ENCODE measurements at places on chromosomes 12 and 14.

DNA sequence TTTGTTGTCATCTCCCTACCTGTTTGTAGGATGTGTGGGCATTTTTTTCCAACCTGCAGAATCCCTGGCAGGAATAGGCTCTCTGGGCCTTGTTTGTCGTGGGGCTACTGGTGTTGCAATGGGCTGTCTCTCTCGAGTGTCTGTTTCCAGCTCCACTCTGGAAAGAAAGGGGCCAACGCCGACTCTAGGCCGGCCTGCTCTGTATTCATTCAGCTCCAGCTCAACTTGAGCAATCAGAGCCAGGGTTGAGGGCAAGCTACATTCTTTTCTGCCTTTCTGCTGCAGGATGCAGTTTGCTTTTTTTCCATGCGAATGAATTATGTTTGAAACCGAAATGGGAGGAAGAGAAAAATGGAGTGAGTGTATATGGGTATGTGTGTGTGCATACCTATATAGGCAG is 2.3 kb downstream of the JDP2 start:
- DNase-seq = no peak

DNA sequence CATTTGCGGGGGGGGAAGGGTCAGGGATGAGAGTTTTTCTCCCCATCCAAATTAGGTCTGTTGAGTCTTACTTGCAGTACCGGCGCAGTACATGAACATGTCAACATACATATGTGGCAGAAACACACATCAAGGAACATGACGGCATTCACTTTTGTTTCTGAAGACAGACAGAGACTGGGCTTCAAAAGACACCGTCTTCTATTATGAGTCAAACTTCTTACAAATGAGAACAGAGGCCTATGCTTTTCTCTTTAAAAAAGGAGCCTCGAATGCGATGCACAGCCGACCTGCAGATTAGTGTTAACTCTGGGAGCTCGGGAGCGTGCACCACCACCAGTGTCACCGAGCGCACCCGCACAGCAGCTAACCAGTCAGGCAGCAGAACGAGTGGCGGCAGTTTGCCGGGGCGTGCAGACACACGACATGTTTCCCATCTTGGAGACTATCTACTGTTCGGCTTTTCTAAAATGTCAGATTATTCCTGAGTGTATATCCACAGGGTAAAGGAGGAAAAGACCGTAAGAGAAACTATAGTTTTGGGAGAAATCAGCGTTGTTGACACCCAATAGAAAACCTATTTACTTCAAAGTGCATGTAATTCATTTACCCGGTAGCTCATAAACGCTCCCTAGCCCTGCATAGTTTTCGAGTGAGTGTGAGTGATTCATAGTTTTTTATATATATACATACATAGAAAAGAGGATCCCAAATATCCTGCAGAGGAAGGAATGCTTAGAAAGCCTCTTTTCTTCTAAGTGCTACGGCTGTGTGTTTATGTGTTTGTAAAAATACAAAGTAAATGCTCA is 33.0 kb downstream of the UBR7 start:
- no peak for DNase-seq

- DNase-seq = no peak
These were observed 35.2 kb upstream of the DLK1 start for GRCh38 chr14:100691395-100692056.

GRCh38 chr14:100110816-100111215 is 45.6 kb downstream of the EVL start:
- DNase-seq = no peak

DNA sequence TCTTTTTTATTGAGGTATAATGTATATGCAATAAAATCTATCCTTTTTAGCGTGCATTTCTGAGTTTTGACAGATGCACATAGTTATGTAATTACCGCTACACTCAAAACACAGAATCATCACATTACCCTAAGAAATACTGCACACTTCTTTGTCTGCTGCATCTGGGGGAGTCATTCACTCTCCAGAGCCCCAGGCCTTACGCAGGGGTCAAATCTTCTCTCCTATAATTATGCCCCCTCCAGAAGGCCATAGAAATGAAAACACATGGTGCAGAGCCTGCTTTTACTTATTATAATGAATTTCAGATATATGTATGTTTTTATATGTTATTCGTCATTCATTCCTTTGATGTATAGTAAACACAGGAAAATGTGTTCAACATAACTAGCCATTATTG is 296.5 kb upstream of the TMEM132C start:
- no peak for DNase-seq

GRCh38 chr12:108825201-108825950 is 32.0 kb downstream of the SSH1 start:
- no peak for DNase-seq

DNA sequence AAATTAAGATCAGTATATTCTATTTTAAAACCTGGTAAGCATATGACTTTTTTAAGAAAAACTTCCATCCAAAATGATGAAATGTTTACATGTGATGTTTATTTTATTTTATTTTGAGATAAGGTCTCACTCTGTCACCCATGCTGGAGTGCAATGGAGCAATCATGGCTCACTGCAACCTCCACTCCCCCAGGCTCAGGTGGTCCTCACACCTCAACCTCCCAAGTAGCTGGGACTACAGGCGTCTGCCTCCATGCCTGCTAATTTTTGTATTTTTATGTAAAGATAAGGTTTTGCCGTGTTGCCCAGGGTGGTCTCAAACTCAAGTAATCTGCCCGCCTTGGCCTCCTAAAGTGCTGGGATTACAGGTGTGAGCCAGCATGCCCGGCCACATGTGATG is 141.8 kb downstream of the ZFP36L1 start:
- no peak for DNase-seq

- DNase-seq = no peak
These were observed 158.3 kb downstream of the ADGRD1 start for GRCh38 chr12:131112021-131112420.

DNA sequence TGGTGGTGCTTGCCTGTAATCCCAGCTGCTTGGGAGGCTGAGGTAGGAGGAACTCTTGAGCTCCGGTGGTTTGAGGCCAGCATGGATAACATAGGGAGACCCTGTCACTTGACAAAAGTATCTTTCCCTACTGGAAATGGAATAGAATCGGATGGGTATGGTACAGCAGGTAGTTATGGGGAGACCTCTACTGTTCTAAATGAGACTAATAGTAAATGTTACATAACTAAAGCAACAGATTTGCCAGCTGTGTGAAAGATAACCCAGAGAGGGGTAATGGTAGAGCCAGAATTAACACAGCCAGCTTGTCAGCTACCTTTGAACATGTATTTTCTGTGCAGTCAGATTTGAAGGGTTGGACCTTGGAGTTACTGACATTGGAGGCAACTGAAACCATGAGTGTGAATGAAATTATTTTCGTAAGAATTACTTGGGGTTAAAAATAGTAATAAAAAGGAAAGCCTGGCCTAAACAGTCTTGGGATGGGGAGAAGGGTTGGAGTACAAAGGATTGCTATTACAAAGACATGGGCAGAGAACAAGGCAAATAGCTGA is 21.7 kb upstream of the NUP107 start:
- no peak for DNase-seq

GRCh38 chr12:54653025-54653424 is 4.9 kb upstream of the DCD start:
- no peak for DNase-seq

DNA sequence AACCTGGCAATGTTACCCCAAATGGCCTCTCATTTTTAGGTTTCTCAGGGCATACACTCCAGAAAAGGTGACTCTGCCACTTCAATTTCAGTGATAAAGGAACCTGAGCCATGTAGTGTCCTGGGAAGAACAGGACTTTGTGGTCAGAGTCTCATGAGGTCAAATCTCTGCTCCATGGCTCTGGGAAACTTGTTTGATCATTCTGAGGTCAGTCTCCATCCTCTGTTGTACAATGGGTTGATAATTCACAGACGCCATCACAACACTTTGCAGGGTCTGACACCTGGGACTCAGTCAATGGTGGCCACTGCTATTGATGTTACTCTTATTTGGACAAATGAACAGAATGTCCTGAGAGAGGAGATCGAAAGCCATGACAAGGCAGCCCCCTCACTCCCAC is 31.1 kb upstream of the SMOC1 start:
- no peak for DNase-seq

DNA sequence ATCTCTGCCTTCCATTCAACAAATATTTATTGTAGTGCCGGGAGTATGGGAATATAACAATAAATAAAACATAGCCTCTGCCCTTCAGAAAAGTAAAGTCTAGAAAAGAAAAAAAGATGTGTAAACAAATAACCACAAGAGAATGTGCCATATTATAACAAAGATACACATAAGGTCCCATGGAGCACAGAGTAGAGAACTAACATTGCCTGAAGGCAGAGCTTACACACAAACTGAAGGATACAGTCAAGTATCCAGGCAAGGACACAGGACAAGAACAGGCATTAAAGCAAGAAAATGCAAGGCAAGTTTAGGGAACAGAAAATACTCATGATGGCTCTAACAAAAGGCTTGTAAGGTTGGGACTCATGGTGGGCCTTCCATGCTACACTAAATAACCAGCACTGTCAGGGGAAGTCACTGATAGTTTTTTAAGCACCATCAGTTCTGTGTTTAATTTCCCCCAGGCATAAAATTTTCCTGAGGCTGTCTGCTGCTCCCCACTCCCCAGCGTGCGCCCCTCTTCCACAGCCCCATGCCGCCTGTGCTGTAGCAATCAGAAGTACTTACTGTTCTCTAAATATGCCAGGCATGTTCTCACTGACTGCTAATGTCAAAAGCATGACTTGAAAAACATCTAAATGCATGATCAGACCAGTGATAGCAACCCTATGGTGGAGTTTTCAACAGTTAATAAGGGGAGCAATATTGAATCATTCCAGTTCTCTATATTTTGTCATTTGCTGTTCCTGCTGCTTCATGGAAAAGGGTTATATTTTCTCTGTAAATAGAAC is 77.8 kb downstream of the ANKS1B start:
- no peak for DNase-seq

- DNase-seq = no peak
These were observed 4.2 kb downstream of the TAMALIN start for GRCh38 chr12:52010692-52011601.

- no peak for DNase-seq
These were observed 10.5 kb downstream of the TM7SF3 start for GRCh38 chr12:27003421-27004381.

DNA sequence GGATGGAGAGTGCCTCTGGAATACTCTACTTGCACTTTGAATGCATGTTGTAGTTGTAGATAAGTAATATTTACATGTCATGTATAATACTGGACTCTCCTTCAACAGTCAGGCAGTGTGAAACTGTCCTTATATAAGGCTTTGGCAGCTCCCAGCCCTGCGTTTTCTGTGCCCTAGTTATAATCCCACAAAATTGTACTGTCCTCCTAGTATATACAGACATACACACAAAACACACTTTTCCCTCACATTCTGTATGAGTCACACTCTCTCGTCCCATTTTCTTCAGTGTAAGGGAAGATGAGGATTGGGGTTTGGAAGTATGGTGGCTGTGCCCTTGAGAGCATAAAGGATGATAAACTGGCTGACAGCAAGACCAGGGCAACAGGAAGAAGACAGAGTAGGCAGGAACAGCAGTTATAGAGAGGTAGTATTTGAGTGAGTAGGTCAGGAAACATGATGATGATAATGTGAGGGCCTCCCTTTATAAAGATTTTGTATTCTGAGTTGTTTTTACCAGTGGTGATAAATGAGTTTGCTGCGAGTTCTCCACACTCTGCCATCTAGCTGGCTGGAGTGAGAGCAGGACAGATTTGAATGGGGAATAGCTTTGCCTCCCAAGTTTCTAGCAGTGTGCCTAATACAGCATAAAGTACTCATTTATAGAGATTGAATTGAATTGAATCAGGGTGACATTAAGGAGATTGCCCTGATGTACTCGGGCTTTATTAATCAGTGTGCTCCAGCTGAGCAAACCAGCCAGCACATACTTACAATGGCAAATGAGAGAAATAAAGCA is 5.0 kb downstream of the CREBL2 start:
- DNase-seq = no peak

- no peak for DNase-seq
These were observed 30.0 kb downstream of the DAD1 start for GRCh38 chr14:22559041-22559440.

DNA sequence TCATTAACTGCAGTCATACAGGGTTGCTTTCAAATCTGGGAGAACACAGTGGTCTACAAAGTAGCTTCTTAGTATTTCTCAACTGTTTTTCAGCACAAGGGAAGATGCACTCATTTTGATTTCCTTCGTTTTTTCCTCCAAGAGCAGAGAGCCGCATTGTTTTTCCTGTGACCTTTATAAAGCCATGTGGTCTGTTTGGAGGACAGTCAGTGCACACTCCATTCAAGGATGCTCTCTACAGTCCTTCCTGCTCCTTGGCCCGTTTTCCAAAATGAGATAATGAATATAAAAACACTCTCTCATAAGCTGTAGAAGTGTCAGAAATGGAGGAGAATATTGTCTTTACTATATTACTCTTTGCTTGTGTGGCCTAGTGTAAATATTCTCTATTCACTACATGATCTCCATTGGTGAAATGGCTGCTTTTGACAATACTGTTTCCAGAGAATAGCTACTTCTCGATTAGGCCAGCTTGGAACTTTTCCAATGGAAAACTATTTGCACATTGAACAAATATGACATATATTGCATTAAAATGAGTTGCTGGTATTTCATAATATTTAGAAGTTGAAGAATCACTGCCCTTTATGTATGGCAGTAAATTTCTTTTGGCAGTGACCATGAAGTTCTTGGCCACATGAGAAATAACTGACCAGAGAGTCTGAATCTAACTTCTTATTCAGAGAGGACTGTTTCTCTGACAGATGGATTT is 393.1 kb upstream of the RGS6 start:
- no peak for DNase-seq
